Inflammatory macrophage (primary cell): ENCODE measurements at places on chromosomes 2 and 18.

DNA sequence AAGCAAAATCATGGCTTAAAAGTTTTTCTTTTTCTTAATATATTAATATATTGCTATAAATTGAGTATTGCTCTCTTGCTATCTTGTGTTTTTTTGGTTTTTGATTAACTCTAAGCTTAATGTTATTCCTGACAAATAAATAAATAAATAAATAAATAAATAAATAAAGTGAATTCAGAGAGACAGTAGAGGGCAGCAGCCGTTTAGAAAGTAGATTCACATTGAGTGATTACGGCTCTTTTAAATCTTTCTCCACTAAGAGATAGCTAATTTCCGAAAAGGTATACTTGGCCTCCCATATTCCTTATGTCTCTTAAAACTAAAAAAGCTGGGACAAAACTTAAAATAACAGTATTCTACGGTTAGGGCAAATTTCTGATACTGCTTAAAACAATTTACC, 34.3 kb downstream of the MSH2 start:
- DNase-seq, result no peak

GRCh38 chr2:236682651-236683422, 113.2 kb downstream of the ACKR3 start:
- DNase-seq, result no peak

DNA sequence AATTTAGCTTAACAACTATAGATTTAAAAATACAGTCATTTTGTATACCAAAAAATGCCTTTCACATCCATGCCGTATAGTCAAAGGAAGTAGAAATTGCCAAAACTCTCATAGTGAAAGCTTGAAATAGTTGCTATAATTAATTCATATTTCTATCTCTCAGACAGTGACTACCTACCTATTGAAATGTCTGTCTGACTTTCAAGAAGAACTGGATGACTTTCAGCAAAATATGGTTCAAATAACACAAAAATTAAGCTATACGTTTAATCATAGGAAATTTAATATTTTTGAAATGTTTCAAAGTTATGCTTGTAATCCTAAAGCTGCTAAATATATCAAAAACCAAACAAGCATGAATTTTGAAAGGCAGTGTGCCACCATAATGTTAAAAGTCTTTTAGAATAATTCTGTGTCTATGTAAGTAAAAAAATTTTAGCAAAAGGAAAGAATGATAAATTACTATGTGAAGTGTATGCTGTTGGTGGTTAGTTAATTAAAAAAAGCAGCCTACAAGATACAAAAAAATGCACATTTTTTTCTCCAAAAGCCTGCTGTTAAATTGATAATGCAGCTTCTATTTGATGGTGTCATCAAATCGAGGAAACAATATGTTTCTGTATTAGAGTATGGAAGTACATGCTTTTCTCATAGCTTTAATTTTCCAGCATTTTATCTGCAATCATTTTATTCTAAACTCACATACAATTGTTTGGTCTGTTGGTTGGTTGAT, 57.7 kb upstream of the ST6GAL2 start:
- no peak for DNase-seq

DNA sequence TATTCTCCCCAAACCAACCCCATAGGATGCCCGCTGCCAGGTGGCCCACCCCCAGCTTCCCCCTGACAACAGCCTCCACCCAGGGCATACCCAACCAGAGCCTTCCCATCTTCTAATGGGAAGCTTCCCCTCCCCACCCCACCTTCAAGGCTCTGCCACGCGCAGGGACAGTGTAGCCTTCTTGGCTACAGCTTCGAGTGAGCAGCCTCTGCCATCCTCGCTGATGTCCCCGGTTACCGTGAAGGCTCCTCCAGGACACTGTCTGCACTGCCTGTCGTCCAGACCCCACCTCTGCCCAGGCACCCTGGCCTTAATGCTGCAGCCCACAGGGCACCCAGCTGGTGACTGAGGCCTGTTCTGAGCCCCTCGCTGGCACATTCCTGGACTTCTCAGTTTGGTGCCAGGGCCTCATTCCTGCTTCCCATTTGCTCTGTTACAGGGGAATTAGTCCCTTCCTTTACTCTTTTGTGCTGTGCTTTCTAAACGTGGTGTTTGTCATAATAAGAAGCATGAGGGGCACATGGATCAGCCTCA, 13.0 kb upstream of the ADNP2 start:
- DNase-seq, result no peak

- no peak for DNase-seq
Observed at GRCh38 chr18:2557536-2557935, 13.8 kb downstream of the METTL4 start.

DNA sequence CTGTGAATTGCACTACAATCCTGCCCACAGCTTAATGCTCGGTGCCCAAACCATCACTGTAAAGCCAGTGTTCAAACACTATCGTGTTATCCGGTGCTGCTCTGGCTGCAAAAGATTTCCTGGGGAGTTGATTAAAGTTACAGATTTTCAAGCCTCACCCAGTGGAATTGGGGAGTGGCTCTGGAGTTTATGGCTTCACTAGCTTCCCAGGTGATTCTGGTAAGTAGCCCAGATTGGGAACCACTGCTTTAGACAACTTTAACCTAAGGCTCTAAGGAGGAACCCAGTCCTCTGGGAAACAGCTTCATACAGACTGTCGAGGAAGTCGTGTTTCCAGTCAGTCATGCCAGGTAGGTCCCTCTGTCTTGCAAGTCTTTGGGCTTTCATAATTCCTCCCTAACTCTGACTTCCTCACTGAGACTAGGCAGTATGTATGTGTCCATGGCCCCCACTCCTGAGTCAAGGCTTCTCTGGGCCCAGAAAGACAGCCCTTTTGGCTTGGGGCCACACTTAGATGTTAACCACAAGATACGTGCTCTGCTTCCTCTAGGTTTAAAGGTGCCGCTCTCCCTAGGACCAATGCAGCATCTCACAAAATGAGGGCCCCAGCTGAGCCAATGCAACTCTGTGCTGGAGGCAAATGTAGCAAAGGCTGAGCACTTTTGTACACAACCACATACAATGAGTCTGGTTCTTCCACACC, 299.7 kb downstream of the PRKCE start:
- no peak for DNase-seq

- no peak for DNase-seq
Observed at GRCh38 chr2:238389988-238390589, 36.6 kb upstream of the ASB1 start.

GRCh38 chr2:159516241-159516758, 100.0 kb downstream of the BAZ2B start:
- peak; percentile 46 for DNase-seq

GRCh38 chr2:112182581-112183034, 44.4 kb downstream of the FBLN7 start:
- no peak for DNase-seq

- no peak for DNase-seq
Observed at GRCh38 chr2:44949329-44950151, 8.0 kb downstream of the SIX3 start.

- DNase-seq, result no peak
Observed at GRCh38 chr2:242012956-242013764, 143.6 kb downstream of the RTP5 start.

- no peak for DNase-seq
Observed at GRCh38 chr2:50514901-50515300, 517.0 kb downstream of the NRXN1 start.

- DNase-seq, result no peak
Observed at GRCh38 chr2:6657136-6657535, 208.6 kb downstream of the CMPK2 start.

GRCh38 chr18:32956591-32957315, 183.9 kb upstream of the KLHL14 start:
- no peak for DNase-seq

DNA sequence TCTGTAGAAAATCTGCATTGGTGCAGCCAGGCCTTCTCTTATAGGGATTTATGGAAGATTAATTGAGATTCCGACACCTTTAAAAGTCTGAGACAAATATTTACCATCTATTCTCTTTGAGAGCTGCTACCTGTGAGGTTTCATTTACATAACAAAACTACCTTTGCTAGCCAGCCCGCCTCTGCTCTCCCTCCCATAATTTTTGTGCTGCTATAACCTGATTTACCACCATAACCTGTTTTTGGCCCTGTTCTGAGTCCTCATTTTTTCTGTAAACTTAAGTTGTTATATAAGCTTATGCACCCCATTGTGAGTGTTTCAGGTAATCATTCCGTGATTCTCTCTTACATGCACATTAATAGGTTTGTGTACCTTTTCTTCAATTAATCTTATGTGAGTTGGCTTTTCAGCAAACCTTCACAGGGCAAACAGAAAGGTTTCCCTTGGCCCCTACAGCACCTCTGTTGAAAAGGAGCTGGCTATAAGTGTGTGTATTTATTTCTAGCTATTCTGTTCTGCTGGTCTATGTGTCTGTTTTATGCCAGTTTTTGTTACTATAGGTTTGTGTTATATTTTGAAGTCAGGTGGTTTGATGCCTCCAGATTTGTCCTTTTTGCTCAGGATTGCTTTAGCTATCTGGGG, 114.9 kb upstream of the XIRP2 start:
- DNase-seq, result no peak

DNA sequence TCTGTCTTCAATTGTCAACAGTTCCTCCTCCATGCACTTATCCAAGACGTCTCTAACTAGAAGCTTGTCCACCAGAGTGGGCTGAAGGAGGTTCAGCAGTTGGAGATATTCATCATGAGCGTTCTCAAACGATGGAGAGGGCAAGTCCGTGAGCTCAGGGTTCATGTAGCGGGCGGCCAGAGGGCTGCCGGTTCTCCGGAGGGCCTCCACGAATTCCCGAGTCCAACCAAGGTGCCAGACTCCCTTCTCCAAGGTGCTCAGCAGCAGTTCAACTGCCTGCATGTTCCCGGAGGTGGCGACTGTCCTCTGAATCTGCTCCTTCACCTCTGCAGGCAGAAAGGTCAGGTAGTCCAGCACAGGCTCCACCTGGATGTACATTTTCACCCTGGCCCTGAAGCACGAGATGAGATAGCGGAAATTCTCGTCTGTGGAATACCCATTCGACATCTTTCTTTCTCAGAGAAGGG, 590 bp downstream of the IFIH1 start:
- DNase-seq, result peak; percentile 38

DNA sequence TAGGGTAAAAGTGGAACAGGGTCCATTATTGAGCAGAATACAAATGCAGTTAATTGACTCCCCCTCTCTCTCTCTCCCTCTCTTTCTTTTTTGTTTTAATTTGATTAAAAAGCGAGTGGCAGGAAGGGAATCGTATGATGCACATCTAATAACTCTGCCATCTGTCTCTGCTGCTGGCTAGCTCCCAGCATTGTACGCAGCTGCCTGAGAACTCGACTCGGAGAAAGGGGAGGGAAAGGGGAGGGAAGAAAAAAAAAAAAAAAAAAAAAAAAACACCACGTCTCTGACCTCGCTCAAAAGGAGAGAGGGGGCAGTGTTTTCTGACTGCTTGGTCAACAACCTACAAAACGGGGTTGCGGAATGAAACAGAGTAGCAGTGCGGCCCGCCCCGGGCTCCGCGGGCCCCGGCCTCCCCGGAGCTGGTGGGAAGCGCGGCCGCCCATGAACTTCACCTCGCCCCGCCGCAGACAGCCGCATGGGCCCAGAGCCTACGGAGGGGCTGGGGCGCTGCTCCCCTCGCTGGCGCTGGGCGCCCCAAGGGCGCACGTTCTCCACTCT, 265.7 kb downstream of the TCF4 start:
- DNase-seq, result peak; percentile 63

DNA sequence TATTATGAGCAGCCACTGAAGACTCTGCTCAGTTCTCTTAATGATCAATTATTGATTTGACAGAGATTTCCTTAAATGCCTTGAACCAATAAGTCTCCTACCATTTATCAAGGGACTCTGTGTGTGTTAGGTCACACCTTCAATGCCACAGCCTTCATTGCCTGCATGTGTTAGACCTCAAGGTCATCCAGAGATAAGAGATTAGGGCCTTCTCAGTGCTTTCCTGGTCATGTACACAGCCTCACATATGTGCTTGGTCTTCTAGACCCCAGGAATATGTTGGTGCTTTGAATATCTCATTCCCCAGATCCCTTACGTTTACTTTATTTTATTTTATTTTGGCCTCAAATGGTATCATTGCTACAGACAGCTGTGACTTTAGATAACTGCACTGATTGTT, 93.0 kb upstream of the CTAGE1 start:
- DNase-seq, result no peak

GRCh38 chr18:28177828-28178635, 1.1 kb upstream of the CDH2 start:
- no peak for DNase-seq

DNA sequence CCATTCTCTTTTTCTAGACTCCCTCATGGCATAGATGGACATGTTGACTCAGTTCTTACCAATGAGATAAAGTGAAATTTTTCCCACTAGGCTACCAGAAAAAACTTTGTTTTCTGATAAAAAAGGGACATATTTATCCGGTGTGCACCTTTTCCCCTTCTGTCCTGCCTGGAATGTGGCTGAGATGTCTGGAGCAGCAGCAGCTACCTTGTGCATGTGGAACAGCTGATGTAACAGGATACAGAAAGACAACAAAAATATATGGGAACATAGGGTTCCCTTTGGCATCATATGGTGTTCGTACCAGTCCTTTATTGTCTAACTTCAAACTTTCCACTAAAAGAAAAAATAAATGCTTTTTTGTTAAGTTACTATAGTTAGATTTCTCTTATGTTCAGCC, 460.2 kb upstream of the HS6ST1 start:
- no peak for DNase-seq

DNA sequence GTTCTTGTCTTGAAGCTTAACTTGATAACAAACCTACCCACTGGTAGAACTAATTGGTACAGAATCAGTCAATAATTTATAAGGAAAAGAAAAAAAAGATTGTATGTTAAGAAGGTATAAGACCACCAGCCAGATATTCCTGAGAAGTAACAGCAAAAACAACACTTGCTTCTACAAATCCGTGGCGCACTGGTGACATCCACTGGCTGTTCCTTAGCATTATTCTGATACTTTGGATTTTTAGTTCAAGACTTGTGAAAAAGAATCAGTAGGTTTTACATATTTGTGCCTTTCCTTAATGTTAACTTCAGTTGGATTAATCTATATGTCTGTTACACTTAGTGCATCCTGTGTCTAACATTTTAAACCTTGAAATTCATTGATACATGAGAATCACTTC, 141.8 kb downstream of the GRB14 start:
- no peak for DNase-seq

DNA sequence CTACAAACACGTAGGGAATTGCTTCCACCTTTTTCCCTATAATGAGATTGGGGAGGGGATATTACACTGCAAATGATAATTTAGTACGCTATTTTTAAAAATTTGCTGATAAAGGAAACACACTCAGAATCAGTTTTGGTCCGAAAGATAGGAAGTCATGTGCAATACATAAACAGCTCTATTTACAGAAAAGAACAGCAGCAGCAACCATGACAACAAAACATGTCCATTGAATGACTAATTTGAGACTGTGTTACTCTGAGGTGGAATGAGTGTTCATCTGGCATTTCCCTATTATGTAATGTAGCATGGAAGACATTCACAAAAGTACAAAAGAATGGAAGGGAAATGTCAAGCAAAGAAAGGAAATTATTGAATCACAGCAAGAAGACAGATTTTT, 337.2 kb downstream of the NBAS start:
- DNase-seq, result peak; percentile 59
